OCI-M1 (cell line): ENCODE measurements at places on chromosomes 11 and 22.

DNA sequence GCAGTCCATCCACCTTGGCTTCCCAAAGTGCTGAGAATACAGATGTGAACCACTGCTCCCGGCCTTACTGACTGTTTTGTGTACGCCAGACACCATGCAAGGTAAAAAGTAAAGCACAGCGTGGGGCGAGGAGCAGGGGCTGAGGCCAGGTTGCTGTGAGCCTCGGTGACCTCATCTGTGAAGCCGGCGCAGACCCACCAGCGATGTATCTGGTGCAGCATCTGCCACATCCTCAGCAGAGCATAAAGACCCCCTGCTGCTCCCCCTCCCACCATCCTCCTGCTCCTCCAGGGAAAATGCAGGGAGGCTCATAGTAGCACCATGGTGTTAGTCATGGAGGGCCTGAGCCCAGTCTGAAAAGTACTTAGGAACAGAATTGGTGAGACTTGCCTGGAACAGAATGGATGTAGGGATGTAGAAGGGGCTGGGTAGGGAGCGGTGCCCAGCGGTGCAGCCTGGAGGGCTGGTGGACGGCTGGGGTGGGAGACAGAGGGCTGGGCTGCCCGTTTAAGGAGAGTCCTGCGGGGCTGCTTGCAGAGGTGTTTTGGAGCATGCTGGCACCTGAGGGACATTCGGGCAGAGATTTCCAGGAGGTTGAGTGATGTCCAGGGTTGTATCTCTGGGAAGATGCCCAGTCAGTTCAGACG is 462.4 kb downstream of the BRD1 start:
- DNase-seq, result no peak

GRCh38 chr11:21321072-21321471 is 651.7 kb downstream of the NELL1 start:
- DNase-seq, result no peak

- no peak for DNase-seq
These were observed 8.0 kb downstream of the KDM4E start for GRCh38 chr11:95033051-95033450.

DNA sequence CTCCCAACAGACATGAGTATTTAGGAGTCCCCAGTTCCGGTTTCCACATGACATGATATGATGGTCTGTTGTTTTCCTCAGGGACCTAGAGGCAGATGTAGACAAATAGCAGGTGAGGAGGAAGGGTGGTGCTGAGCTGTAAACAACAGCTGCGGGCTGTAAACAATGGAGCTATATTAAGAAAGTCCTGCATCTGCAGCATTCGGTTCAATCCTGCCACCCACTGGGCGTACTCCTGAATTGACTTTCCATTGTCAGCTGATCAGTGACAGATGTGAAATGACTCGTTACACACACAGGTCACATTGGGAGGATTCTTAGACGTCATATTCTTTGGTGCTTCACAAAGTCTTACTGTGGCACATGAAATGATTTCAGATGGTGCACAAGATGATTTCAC is 26.8 kb upstream of the RAG1 start:
- DNase-seq, result peak; percentile 74

DNA sequence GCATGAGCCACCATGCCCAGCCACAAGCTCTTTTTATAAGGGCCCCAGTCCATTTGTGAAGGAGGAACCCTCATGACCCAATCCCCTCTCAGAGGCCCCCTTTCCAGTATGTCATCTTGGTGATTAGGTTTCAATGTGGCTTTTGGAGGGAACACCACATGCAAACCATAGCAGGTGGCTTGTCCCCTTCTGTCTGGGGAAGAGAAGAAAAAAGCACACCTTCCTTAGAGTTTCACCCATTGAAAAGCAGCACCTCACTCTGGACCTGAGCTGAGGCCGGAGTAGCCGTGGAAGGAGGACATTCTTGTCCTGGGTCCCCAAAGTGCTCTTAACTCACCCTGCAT is 25.4 kb downstream of the NEAT1 start:
- DNase-seq, result no peak

DNA sequence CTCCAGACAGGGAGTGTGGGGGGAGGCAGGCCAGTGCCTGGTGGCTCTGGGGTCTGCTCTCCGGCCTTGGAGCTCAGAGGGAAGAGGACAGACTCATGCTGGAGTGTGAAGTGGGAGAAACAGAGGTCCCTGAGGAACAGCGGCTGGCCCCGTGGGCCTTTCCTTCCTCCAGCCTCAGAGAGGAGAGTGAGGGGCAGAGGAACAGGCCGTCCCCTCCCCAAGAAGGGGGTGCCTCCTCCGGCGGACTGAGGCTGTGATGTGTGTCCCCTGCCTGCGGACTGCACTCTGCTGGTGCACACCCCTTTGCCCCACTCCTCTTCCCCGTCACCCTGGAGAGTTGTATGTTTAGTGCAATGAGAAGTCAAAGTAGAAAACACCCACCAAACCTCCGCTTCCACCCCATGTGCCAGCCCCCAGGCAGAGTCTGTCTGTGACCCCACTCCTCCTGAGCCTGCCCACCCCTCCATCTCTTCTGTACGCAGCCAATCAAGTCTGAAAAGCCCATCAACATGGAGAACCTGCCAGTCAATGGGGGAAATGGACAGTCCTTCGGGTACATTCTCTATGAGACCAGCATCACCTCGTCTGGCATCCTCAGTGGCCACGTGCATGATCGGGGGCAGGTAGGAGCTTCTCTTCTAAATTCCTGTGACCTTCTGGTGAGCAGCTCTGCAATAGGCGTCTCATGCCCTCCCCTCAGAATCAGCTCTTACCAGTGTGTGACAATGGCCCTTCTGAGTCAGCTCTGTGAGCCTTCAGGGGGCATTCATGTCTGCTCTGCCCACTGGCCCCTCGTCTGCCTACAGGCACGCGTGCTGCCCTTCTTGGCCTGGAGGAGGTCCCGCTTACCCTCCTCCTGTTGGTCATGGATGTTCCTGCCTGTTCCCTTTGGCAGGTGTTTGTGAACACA is 39.0 kb downstream of the GLB1L2 start:
- no peak for DNase-seq

DNA sequence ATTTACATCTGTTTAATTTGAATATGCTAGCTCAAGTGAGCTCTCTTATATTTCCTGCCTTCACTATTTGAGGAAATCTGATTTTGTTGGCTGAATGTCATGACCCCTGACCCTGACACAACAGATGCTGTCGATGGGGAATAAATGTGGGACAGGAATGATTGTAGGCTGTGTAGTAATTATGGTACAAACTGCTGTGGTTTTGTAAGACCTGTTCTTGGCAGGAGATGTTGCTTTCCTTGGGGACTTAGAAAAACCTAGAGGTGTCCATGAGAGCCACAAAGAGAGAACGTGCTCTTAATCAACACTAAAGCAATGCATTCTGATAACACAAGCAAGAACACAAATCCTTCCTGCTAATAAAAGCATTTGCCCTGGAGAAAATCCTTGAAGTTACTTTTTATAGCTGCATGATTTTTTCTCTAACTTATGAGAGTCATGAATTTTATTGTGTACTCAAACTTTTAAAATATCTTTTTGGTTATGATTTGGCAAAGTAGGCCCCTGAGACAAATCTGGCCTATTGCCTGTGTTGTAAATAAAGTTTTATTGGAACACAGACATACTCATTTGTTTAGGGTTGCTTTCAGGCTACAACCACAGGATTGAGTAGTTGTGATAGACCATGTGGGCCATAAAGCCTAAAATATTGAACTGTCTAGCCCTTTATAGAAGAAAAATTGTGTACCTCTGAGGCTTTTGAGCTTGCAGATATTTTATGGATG is 90.2 kb downstream of the DDX10 start:
- no peak for DNase-seq

GRCh38 chr11:103649401-103649895 is 387.0 kb upstream of the DDI1 start:
- DNase-seq, result no peak

DNA sequence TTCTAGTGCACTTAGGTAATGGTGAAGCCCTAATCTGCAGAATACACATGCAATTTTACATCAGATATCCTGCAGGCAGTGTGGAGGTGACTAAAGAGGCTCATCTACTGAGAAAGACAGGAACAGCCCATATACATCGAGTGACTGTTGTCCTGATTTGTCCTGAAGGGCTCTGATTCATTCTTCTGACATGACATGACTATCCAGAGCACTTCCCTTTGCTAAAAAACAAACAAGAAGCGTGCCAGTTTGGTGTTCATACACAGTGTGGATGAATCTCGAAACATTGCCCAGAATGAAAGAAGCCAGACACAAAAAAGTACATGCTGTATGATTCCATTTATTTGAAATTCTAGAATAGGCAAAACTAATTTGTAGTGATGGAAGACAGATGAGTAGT is 48.0 kb upstream of the AMPD3 start:
- DNase-seq, result peak; percentile 11

DNA sequence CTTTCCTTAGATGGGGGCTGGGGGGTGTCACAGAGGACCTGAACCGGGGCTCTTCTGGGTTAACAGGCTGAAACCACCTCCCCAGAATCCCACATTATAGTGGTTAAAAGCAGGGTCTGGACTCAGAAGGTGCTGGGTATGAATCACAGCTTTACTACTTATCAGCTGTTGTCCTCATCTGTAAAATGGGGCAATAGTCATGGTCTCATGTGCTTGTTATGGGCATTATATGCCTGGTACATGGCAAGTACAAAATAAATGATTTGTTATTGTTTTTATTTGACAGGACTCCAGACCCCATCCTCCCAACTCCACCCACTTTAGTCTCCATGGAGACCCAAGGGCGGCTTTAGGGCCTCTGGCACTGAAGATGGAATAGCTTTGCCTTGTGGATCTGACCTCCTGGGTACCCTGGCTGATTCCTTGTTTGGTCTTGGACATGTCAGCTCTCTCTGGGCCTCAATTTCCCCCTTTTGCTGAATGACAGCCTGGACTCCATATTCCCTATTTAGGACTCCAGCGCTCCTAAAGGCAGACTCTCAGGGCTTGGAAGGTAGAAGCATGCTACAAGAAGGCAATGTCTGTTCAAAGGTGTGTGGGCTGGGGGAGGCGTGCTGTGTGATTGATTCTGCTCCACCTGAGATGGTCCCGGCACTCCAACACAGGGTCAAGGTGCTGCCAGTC is 812 bp upstream of the SMTN start:
- DNase-seq, result no peak

- no peak for DNase-seq
These were observed 479 bp downstream of the ZNF280A start for GRCh38 chr22:22519591-22519990.

DNA sequence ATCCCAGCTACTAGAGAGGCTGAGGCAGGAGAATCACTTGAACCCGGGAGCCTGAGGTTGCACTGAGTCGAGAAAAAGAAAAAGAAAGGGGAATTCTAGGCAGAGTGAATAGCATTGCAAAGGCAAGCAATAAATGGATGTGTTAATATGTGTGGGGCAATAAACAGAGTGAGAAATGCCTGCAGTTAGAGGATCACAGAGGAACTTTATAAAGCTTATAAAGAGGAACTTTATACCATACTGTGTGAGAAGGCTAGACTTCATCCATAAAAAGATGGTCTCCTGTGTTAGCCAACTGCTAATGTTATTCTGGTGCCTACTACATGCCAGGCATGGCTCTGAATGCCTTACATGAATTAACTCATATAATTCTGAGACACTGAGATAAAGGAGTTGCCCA is 841 bp downstream of the B3GNT6 start:
- DNase-seq, result no peak

DNA sequence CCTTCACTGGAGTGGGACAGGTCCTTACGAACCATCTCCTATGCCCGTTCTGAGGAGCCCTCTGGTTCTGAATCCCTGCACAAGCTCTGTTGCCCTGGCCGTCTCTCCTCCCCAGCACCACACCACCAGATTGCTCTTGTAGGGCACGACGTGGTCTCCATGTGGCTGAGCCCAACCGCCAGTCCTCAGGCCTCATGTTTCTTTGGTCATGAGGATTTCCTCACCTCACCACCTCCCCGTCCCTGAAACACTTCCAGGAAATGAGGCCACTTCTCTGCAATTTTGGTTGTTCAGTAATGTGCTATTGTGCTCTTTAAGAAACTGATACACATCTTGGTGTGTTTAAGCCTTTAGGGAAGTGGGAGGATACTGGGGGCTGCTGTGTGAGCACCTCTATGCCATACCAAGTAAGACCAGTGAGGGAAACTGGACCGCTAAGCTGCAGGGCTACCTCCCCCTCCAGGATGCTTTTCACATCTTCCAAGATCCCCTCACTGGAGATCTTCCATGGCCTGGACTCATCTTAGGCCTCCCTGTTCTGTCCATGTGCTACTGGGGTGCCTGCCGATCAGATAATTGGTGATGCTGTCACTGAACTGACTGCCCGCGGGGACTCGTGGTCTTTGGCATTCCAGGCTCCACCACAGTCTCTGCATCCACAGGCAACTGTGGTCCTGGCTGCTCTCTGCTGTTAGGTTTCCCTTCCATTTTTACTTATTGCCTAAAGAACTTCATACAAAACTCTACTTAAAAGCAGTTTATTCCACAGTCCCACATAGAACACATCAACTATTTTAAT is 21.9 kb downstream of the DRICH1 start:
- peak; percentile 39 for DNase-seq

GRCh38 chr11:65744026-65744698 is 23.6 kb upstream of the RNASEH2C start:
- DNase-seq, result peak; percentile 45

DNA sequence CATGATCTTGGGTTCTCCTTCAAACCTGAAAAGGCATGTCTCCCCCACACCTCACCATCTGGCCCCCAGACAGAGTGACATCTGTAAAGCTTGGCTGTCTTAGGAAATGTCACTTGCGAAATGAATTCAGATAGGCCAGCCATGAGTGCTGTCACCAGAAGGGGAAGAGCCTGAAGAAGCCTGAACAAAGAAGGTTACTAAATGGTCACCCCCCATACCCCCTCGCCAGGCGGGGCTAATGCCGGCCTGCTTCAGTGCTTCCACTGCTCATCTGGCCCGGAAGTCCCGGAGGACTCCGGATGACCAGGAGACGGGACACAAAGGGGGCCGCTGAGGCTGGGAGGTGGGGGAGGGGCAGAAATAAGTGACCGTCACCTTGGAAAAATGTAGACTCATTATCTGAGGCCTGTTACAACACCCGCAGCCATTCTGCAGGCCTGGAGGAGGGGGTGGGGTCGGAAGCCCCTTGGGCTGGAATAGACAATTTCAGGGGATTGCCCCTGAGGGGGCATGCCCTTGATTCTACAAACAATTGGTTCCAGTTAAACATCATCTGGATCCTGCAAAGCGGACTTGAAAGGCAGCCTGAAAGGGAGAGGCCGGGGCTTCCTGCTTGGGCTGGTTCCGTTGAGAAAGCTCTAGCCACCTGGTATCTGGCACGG is 43.2 kb downstream of the NAT10 start:
- no peak for DNase-seq

- peak; percentile 81 for DNase-seq
These were observed 66.2 kb upstream of the ZC3H12C start for GRCh38 chr11:110026858-110027626.

GRCh38 chr11:64020976-64021756 is 14.6 kb upstream of the FLRT1 start:
- no peak for DNase-seq

GRCh38 chr22:32204040-32204855 is 625 bp downstream of the RFPL2 start:
- no peak for DNase-seq

- no peak for DNase-seq
These were observed 76.8 kb downstream of the MORC2 start for GRCh38 chr22:30891781-30892180.
